ENCODE measurements at places on chromosomes 3 and 15.

- no peak for DNase-seq
These were observed 298.8 kb downstream of the MEX3B start for GRCh38 chr15:81747026-81747425.

- DNase-seq = no peak
These were observed 547.2 kb upstream of the TGFBR2 start for GRCh38 chr3:30059240-30059639.

DNA sequence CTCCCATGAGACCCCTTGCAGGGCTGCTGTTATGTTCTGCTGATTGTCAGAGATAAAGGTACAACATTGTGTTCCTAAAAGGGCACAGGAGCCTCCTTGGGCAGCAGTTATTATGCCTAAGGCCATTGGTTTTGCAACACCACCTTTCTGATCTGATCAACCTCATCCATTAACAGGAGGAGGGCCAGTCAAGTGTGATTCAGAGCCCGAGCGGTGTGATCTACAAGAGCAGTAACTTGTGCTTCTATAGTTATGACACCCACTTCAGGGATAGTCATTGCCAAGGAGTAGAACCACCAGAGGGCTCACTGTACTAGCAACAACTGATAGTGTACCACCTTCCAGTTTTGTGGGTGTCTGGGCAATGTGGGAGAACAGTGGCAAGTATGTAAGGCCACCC is 1457.9 kb upstream of the CADM2 start:
- DNase-seq = no peak

- peak; percentile 31 for DNase-seq
These were observed 567 bp downstream of the PFN2 start for GRCh38 chr3:149969940-149970715.

DNA sequence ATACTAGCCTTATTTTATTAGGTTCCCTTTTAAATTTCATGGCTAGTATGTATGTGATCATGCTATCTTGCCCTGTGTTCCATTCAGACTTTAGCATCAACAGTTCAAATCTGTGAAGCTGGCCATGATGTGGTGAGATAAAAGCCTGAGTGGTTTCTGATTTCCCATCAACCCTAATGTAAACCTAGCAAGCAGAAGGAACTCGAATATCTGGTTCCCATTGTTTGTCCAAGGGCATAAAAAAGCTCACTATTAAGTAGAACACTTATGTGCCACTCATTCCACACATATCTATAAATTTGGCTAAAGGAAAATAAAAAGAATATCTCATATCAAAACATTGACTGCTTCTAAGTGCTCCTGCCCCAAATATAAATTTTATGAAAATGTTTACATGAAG is 311.7 kb downstream of the CADM2 start:
- no peak for DNase-seq

DNA sequence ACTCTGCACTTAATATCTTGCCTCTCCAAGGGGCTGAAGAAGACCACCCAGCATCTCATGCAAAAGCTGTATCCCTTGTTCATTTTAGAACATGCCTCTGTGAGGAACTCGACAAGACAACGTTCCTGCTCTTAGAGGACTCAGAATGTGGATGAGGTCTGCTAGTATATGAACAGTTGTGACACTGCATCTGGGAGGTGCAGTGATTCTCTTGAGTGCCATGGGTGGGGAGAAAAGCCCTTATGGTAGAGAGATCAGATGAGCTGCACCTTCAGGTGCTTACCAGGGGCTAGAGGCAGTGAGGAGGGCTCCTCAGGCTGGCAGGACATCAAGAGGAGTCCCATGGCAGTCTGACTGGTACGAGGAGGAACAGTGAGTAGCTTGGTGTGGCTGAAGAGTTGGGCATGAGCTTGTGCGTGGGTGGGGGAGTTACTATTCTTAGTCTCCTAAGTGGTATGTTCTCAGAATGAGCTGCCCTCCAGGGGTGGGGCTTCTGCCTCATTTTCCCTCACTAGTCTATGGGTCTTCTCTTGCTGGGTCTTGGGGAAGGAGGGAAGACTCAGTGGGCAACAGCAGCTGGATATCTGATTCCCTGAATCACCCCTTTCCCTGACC is 56.7 kb upstream of the ATP2B2 start:
- no peak for DNase-seq

GRCh38 chr3:187490366-187490765 is 122.2 kb downstream of the RTP4 start:
- DNase-seq = no peak

DNA sequence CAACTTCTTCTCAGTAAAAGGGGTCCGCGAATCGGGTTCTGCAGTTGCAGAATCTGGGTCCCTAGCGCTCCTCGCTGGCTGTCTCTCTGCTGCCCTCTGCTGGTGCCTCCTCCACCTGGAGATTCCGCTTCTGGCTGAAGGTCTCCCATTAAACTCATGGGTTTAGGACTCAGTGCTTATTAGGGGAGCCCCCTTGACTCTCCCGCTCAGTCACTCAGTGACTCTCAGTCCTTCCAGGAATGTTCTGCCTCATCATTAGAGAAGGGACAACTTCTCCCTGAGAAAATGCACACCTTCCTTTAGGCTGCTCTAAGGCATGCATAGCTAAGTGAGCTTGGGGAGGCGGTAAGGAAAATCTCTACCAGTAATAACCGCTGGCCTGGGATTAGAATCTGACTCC is 7.1 kb downstream of the CPN2 start:
- DNase-seq = no peak

DNA sequence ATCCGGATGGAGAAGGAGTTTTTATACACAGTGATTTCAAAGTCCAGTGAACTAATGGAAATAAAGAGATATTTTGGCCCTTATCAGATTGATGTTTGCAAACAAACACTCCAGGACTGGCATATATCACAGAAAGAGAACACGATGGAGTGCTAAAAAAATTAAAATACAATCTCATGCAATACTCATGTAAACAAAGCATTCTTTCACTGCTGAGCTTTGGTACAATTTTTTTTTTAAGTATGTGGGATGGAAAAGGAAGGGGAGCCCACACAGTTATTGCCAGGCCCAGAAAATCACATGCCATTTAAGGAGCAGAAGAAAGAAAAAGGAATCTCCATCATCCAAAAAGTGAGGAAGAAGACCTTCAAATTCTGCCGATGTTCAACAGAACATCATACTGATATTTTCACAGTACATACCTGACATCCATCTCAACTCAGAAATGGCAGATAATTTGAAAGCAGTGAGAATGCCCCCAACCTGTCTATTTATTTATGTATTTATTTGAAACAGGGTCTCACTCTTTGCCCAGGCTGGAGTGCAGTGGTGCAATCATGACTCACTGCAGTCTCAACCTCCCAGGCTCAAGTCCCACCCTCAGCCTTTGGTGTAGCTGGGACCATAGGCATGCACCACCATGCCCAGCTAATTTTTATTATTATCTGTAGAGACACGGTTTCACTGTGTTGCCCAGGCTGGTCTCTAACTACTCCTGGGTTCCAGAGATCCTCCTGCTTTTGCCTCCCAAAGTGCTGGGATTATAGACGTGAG is 107.5 kb upstream of the SLC2A2 start:
- DNase-seq = no peak

- peak; percentile 20 for DNase-seq
These were observed 66.5 kb upstream of the PYGO1 start for GRCh38 chr15:55654561-55655031.

GRCh38 chr3:105448338-105448982 is 81.8 kb downstream of the ALCAM start:
- no peak for DNase-seq

- DNase-seq = no peak
These were observed 29.9 kb upstream of the ST3GAL6 start for GRCh38 chr3:98733053-98733811.

GRCh38 chr3:25226747-25227146 is 201.3 kb upstream of the RARB start:
- no peak for DNase-seq

GRCh38 chr3:14411988-14412387 is 9.6 kb downstream of the SLC6A6 start:
- DNase-seq = no peak

- DNase-seq = peak; percentile 5
These were observed 17.9 kb upstream of the ANKRD28 start for GRCh38 chr3:15815696-15816095.

GRCh38 chr3:113620091-113620490 is 76.4 kb downstream of the USF3 start:
- DNase-seq = no peak

GRCh38 chr3:60986552-60986951 is 264.7 kb downstream of the FHIT start:
- DNase-seq = no peak

- DNase-seq = no peak
These were observed 35.8 kb downstream of the ARNT2 start for GRCh38 chr15:80440024-80440423.

DNA sequence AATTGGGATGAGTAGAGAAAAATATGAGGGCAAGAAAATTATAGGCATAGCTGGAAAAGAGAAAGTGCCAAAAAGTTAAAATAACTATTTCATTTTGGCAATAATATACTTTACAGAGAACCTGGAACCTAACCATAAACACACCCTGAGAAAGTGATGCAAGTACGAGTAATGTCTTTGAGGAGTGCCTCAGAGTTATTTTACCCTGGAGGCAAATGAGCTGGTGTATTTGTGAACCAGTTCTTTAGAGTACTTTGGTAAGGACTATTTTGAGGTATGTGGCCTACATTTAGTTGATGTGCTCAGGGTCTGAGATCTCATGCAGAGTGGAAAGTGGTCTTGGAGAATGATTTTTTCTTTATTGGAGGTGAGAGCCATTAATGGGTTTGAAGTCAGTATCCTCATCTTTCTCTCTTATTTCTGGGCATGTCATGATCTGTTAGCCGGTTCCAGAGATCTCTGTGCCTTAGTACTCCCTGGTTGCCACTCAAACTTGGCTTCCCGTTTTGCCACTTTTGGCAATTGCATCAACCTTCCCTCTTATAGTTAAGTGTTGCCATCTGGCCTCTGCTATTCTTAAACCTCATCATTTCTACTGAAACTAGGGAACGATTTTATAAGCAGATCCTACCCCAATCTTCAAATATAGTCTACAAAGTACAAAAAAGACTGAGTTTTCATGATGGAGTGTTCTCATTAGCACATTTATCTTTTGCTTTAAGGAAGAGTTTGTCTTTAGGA is 145.7 kb downstream of the EPHA6 start:
- DNase-seq = peak; percentile 82

DNA sequence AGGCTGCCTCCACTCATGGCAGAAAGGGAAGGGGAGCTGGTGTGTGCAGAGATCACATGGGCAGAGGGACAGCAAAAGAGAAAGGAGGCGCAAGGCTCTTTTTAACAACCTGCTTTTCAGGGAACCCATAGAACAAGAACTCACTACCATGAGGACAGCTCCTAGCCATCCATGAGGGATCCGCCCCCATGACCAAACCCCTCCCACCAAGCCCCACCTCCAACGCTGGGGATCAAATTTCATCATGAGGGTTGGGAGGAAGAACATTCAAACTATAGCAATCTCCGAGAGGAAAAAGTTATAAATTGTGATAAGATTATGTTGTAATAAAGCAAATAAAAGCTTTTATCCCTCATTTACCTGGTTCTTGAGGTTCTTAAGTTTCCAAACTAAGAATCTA is 84.7 kb upstream of the LMCD1 start:
- no peak for DNase-seq

DNA sequence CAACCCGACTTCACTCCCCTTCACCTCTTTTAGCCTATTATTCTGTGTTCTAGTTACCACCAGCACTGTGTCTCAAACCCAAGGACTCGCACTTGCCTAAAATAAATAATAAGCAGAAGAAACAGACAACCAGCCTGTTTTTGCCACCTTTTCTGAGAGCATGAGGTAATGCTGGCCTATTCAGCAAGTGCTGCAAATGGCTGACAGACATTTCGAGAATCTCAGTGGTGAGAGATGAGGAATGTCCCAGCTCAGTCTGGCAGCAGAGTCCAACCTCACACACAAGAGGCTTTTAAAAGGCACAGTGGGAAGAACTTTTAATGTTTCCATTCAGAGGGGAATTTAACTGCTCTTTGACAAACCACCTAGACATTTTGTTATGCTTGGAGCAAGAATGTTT is 143.3 kb upstream of the GMNC start:
- DNase-seq = no peak

GRCh38 chr15:89364741-89365450 is 30.3 kb upstream of the POLG start:
- no peak for DNase-seq

- DNase-seq = no peak
These were observed 275.2 kb upstream of the MEIS2 start for GRCh38 chr15:37375519-37375918.

DNA sequence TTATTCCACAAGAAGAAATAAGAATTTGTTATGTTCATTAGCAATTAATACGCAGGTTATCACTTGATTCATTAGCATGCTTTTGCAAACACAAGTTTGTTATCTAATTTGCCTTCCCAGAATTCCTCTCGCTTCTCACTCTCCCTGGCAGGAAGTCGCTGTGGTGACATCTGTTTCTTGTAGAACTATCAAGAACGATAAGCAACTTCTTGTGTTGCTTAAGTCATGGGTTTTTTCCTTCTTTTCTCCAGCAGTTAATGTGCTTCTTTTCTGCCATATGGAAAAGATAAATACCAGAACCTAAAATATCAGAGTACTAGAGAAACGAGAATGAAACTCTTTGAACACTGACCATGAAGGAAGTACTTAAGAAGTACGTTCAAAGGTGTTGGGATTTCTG is 99.8 kb upstream of the CHMP2B start:
- no peak for DNase-seq

DNA sequence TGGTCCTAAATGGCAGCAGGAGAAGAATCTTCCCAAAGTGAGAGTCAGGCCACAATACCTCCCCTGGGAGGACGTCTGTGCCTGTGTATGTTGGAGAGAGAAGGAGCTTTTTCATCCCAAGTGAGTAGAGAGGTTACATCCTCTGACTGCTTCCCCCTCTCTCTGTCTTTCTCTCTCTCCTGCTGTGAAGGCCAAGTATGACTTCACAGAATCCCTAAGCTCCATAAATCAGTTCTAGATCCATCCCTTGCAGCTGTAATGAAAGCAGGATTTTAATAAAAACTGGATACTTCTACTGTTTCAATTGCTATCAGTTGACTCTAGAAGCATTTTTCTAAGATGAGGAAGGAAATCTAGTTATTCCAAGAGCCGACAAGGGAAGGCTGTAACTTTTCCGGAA is 389.1 kb upstream of the PROK2 start:
- no peak for DNase-seq

All from epithelial cell of prostate (primary cell).